ENCODE measurements at places on chromosomes 11 and 22. TPM values are rescaled to one million over a fixed set of nuclear protein-coding genes. Genes with fewer than 3 reads are reported as not detected.

TUB gene
- total RNA-seq = 73.3 TPM

NAGA gene
- total RNA-seq = 27.1 TPM

TNNT3 gene
- total RNA-seq = 12.1 TPM

SCO2 gene
- 1.9 TPM for total RNA-seq

SHANK2 gene
- total RNA-seq = 10.9 TPM

SLC35E4 gene
- 5.1 TPM for total RNA-seq

MPEG1 gene
- total RNA-seq = 15.0 TPM

DMC1 gene
- 3.9 TPM for total RNA-seq

NXPE2 gene
- total RNA-seq = 0.89 TPM

C11orf87 gene
- total RNA-seq = 5.1 TPM

FXYD2 gene
- total RNA-seq = 5.0 TPM

TMEM191B gene
- 3.8 TPM for total RNA-seq

SCGB1C1 gene
- not detected for total RNA-seq

OR4C45 gene
- total RNA-seq = not detected

MAJIN gene
- 0.50 TPM for total RNA-seq

LDHAL6A gene
- 0.06 TPM for total RNA-seq

FGF3 gene
- total RNA-seq = not detected

FAM111A gene
- 47.5 TPM for total RNA-seq

OR2AT4 gene
- under 0.01 TPM for total RNA-seq

OR52N4 gene
- 0.20 TPM for total RNA-seq

MAPK1 gene
- 133 TPM for total RNA-seq

OR51B4 gene
- not detected for total RNA-seq

APOBEC3H gene
- total RNA-seq = not detected

AQP11 gene
- 8.6 TPM for total RNA-seq

FAM227A gene
- 5.9 TPM for total RNA-seq

SLC5A1 gene
- total RNA-seq = 0.06 TPM

OR5P2 gene
- total RNA-seq = not detected

CRELD2 gene
- total RNA-seq = 43.3 TPM

IL18BP gene
- 4.4 TPM for total RNA-seq

DGCR2 gene
- total RNA-seq = 66.6 TPM

IFITM1 gene
- total RNA-seq = 125 TPM

CBLIF gene
- total RNA-seq = not detected

NUMA1 gene
- total RNA-seq = 164 TPM

KCNQ1OT1 gene
- total RNA-seq = 9.8 TPM

PDGFD gene
- 34.2 TPM for total RNA-seq

KCNJ5 gene
- total RNA-seq = 1.6 TPM

LARGE1 gene
- total RNA-seq = 31.6 TPM
